ENCODE measurements at places on chromosomes 7 and 10. TPM values are rescaled to one million over a fixed set of nuclear protein-coding genes. Genes with fewer than 3 reads are reported as not detected.
A peak's percentile ranks its signal among the peaks of the same experiment; 100 is the strongest.

- no peaks in the 10 kb centered on the region for H3K36me3 ChIP-seq
- no peak overlapping the region for H3K4me3 ChIP-seq
- DNase-seq, result no peak
Measured at GRCh38 chr10:71299071-71299785, 19.8 kb upstream of the SLC29A3 start.

- no peak for DNase-seq
- H3K27ac ChIP-seq, result no peak overlapping the region
- H3K4me3 ChIP-seq, result no peak overlapping the region
- no peaks in the 10 kb centered on the region for H3K4me1 ChIP-seq
- H3K36me3 ChIP-seq, result no peaks in the 10 kb centered on the region
- H3K27me3 ChIP-seq, result no peaks in the 10 kb centered on the region
Measured at GRCh38 chr10:125329056-125329455, 168.7 kb upstream of the CTBP2 start.

DNA sequence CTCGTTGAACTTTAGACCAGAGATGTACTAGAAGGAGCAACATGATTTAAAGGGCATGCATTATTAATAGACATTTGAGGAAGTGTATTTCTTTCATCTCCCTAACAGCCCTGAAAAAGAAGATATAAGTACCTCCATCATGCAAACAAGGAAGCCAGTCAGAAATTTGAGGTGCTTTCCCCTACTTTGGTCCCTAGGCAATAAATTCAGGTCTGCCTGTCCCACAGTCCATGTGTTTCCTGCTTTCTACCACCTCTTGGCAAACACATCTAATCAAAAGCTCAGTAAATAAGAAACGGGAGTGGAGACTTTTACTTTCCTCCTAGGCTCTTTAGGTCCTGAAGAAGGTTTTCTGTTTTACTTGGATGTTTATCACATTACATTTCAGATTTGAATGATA is 5.2 kb upstream of the SEMA3C start:
- H3K36me3 ChIP-seq, result no peaks in the 10 kb centered on the region
- H3K4me1 ChIP-seq, result no peaks in the 10 kb centered on the region
- no peak overlapping the region for H3K4me3 ChIP-seq
- H3K27me3 ChIP-seq, result no peaks in the 10 kb centered on the region
- no peak overlapping the region for H3K27ac ChIP-seq

DNA sequence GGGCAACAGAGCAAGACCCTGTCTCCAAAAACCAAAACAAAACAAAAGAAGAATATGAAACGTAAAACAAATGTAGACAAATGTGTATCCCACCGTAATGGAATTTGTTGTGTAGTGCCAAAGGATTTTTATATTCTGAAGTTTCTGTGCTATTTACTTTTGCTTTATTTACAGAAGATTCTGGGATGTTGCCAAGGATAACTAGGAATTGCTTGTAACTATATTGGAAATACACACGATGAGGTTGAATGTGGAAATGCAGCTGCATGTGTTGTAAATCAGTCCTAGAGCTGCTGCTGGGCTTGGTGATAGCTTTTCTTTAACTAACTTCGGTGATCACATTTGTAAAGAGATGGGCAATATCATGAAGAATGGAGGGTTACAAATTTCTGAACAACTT is 39.5 kb downstream of the GALNT17 start:
- H3K27me3 ChIP-seq, result no peaks in the 10 kb centered on the region
- H3K4me1 ChIP-seq, result no peaks in the 10 kb centered on the region
- H3K36me3 ChIP-seq, result no peaks in the 10 kb centered on the region
- no peak overlapping the region for H3K27ac ChIP-seq

GRCh38 chr7:151095828-151096475 is 9.7 kb downstream of the AGAP3 start:
- no peaks in the 10 kb centered on the region for H3K36me3 ChIP-seq
- no peak overlapping the region for H3K4me3 ChIP-seq
- no peak overlapping the region for H3K27ac ChIP-seq
- no peaks in the 10 kb centered on the region for H3K27me3 ChIP-seq

GRCh38 chr10:5941579-5941978 is 35.8 kb downstream of the IL15RA start:
- no peaks in the 10 kb centered on the region for H3K27me3 ChIP-seq
- peaks cover 17% of the 10 kb centered on the region for H3K36me3 ChIP-seq
- no peak for DNase-seq
- H3K4me3 ChIP-seq, result no peak overlapping the region
- peaks cover 15% of the 10 kb centered on the region for H3K4me1 ChIP-seq

DNA sequence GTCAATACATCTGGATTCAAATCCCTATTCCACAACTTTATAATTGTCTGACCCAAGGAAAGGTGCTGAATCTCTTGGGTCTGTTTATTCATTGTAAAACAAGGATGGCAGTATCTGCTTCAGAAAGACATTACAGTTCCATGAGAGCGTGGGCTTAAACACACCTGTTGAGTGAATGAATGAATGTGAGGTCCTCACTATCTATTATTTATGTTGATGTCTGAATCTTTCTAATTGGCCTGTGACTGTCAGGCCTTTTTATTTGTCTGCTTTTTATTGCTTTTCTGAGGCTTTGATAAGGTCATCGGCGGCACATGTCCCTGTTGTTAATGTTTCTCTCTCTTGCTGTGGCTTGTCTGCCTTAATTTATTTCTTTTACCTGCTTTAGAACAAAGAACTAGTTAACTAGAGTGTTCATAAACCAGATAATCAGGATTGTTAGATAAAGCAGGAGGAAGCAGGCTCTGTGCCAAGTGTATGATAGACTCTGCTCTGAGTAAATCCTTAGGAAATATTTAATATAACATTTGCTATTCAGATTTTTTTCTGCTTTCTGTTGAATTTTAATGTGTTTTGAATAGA is 42.3 kb upstream of the CYCS start:
- H3K27me3 ChIP-seq, result no peaks in the 10 kb centered on the region
- no peak overlapping the region for H3K4me3 ChIP-seq
- DNase-seq, result no peak
- H3K27ac ChIP-seq, result no peak overlapping the region

GRCh38 chr7:156466272-156466671 is 174.3 kb upstream of the RNF32 start:
- no peak overlapping the region for H3K4me3 ChIP-seq
- no peaks in the 10 kb centered on the region for H3K27me3 ChIP-seq
- DNase-seq, result peak; percentile 58
- no peak overlapping the region for H3K27ac ChIP-seq
- H3K4me1 ChIP-seq, result peaks cover 8% of the 10 kb centered on the region

DNA sequence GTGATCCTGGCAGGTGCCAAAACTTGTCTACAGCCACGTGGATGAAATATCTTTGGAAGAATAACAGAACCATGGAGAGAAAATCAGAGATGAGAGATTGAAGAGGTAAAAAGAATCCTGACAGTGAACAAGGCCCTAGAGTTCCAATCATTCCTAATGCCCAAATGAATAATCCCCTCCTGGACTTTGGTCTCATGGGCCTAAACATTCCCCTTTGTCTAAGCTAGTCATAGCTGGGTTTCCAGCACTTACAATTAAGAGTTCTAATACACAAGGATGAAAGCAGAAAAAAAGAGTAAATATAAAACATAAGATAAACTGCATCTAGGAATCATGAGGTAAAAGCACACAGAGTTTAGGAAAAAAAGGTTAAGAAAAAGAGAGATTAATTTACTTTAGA is 40.2 kb downstream of the ARHGAP12 start:
- no peak overlapping the region for H3K27ac ChIP-seq
- no peak for DNase-seq
- no peak overlapping the region for H3K4me3 ChIP-seq
- H3K4me1 ChIP-seq, result peaks cover 6% of the 10 kb centered on the region
- no peaks in the 10 kb centered on the region for H3K27me3 ChIP-seq
- no peaks in the 10 kb centered on the region for H3K36me3 ChIP-seq

GRCh38 chr7:28619256-28619655 is 206.9 kb downstream of the CREB5 start:
- no peak overlapping the region for H3K4me3 ChIP-seq
- no peak overlapping the region for H3K27ac ChIP-seq
- no peaks in the 10 kb centered on the region for H3K27me3 ChIP-seq

- H3K36me3 ChIP-seq, result no peaks in the 10 kb centered on the region
- no peak for DNase-seq
- no peak overlapping the region for H3K4me3 ChIP-seq
- H3K27ac ChIP-seq, result no peak overlapping the region
Measured at GRCh38 chr7:14720785-14721184, 181.8 kb downstream of the DGKB start.

DNA sequence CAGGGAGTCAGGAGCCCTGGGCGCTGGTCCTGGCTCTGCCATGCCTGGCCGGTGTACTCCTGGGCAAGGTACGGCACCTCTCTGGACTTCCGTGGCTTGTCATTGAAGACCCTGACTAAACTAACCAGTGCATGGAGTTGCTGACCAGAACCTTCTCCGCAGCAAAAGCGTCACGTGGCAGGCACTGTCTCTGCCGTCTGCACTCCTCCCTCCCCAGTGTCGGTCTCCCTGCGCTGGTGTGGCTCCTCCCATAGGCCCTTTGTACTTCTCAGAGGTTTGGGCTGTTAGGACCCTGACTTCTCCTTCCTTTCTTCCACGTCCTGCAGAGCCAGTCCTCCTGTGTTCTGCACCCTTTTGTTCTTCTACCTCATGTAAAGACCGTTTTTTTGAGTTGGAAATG is 100.6 kb upstream of the CREB5 start:
- no peak overlapping the region for H3K27ac ChIP-seq
- no peak for DNase-seq
- H3K4me3 ChIP-seq, result no peak overlapping the region
- no peaks in the 10 kb centered on the region for H3K27me3 ChIP-seq

DNA sequence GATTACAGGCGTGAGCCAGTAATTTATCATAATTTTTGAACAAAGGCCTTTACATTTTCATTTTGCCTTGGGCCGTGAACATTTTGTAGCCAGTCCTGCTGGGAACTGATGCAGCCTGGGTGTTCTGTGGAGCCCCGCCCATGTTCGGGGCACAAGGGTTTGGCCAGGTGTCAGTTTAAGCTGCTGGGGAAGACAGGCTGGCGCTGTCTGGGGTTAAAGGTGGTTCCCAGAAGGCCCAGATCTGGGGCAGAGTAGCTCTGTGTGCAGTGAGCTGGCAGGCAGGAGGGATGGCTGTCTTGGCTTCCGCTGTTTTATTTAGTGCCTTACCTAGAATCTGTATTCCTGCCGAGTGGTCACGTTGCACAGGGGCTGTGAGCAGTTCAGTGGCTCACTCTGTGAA is 50.2 kb downstream of the DOCK1 start:
- no peaks in the 10 kb centered on the region for H3K27me3 ChIP-seq
- H3K36me3 ChIP-seq, result no peaks in the 10 kb centered on the region
- no peaks in the 10 kb centered on the region for H3K4me1 ChIP-seq
- DNase-seq, result no peak
- no peak overlapping the region for H3K27ac ChIP-seq

- no peaks in the 10 kb centered on the region for H3K4me1 ChIP-seq
- no peak for DNase-seq
- no peak overlapping the region for H3K27ac ChIP-seq
- H3K4me3 ChIP-seq, result no peak overlapping the region
- no peaks in the 10 kb centered on the region for H3K27me3 ChIP-seq
Measured at GRCh38 chr10:42827201-42827600, 44.6 kb downstream of the BMS1 start.

- peaks cover 26% of the 10 kb centered on the region for H3K4me1 ChIP-seq
- peak; percentile 18 for DNase-seq
- H3K27me3 ChIP-seq, result no peaks in the 10 kb centered on the region
Measured at GRCh38 chr10:101843032-101844021, at the start of gene KCNIP2. TSS of gene KCNIP2 (minus strand) at chr10:101843800. CDS start at chr10:101843568, 232 bp downstream.

GRCh38 chr7:150994141-150994837 is 3.5 kb downstream of the NOS3 start:
- no peaks in the 10 kb centered on the region for H3K27me3 ChIP-seq
- H3K36me3 ChIP-seq, result no peaks in the 10 kb centered on the region
- H3K4me3 ChIP-seq, result no peak overlapping the region
- no peak for DNase-seq

GRCh38 chr7:75716992-75717626 is 21.6 kb downstream of the HIP1 start:
- no peak for DNase-seq
- H3K36me3 ChIP-seq, result no peaks in the 10 kb centered on the region
- H3K4me1 ChIP-seq, result peaks cover 3% of the 10 kb centered on the region
- H3K4me3 ChIP-seq, result no peak overlapping the region
- H3K27me3 ChIP-seq, result no peaks in the 10 kb centered on the region

- no peaks in the 10 kb centered on the region for H3K36me3 ChIP-seq
- DNase-seq, result no peak
- no peaks in the 10 kb centered on the region for H3K27me3 ChIP-seq
- H3K27ac ChIP-seq, result no peak overlapping the region
- H3K4me3 ChIP-seq, result no peak overlapping the region
- H3K4me1 ChIP-seq, result peaks cover 18% of the 10 kb centered on the region
Measured at GRCh38 chr10:29666201-29666600, 31.4 kb upstream of the SVIL start.

DNA sequence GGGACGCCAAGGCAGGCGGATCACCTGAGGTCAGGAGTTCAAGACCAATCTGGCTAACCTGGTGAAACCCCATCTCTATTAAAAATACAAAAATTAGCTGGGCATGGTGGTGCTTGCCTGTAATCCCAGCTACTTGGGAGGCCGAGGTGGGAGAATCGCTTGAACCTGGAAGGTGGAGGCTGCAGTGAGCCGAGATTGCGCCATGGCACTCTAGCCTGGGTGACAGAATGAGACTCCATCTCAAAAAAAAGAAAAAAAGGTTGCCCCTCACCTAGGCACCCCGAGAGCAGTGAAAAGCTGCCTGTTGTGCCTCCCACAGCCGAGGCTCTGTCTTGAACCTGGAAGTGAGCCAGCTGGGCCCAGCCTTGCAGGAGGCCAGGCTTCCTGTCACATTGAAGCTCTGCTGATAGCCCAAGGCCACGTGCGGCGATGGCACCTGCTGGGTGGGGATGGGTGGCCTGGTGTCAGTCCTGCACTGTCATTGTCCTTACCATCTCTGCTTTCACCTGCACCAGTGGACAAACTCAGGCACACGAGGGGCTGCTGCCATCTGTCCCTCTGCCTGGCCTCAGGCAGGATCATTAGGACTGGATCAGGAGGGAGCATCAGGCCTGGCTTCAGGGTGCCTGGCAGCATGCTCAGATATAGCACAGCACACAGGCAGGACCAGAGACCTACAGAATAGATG is 37.8 kb downstream of the DNAJB12 start:
- peak; percentile 58 for DNase-seq
- no peak overlapping the region for H3K4me3 ChIP-seq
- peaks cover 55% of the 10 kb centered on the region for H3K4me1 ChIP-seq
- H3K27me3 ChIP-seq, result no peaks in the 10 kb centered on the region
- H3K27ac ChIP-seq, result peak overlapping the region; percentile 90
- no peaks in the 10 kb centered on the region for H3K36me3 ChIP-seq

- H3K36me3 ChIP-seq, result no peaks in the 10 kb centered on the region
- no peak overlapping the region for H3K4me3 ChIP-seq
- H3K27ac ChIP-seq, result no peak overlapping the region
Measured at GRCh38 chr10:86601956-86602602, 52.3 kb upstream of the OPN4 start.

ADCY1 gene
- 8.0 TPM for total RNA-seq

PHKG1 gene
- 1.4 TPM for total RNA-seq

HTR5A gene
- total RNA-seq, result 0.59 TPM

SLC26A3 gene
- total RNA-seq, result 0.45 TPM

POMZP3 gene
- 5.3 TPM for total RNA-seq

SPAM1 gene
- not detected for total RNA-seq

PDE6C gene
- total RNA-seq, result not detected

ATXN7L1 gene
- total RNA-seq, result 24.4 TPM

TEX36 gene
- not detected for total RNA-seq

ITPRID1 gene
- total RNA-seq, result not detected

Measured in thyroid gland (tissue), 4 donors.